Fibroblast of skin of abdomen (primary cell): ENCODE measurements at places on chromosomes 3 and 15.

DNA sequence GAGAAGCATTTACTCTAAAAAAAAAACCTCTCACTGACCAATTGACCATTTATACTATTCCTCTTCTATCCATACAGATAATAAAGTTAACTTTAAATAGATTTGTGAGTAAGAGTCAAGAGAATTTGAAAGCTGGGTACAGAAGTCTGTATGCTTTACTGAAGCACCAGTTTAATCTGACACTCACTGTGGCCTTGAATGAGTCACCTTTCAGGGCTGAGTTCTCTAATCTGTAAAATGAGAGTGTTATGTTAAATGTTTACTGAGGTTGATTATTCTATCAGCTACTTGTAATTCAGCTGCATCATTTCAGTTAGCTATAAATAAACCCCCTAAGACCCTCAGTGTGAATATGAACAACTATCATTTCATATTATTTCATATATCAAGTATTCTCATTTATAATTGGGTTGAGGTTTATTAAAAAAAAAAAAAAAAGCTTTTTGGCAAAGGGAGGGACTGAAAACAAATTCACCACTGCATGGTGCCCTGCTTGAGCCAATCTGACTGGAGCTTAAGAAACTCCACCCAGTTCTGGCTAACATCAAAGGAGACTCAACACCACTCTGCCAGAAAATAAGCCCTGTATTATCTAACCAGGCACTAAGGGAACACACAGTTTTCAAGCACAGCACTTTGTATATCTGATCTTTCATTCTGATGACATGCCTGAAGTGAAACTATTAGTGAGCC lies 2.8 kb downstream of the MAP4 start:
- DNase-seq, result peak; percentile 69

GRCh38 chr3:11757929-11758328 lies 88.8 kb downstream of the TAMM41 start:
- DNase-seq, result no peak

- DNase-seq, result peak; percentile 66
Observed at GRCh38 chr3:9778143-9779074, 8.7 kb upstream of the CAMK1 start.

- DNase-seq, result no peak
Observed at GRCh38 chr15:78360958-78361718, 21.0 kb downstream of the CRABP1 start.

DNA sequence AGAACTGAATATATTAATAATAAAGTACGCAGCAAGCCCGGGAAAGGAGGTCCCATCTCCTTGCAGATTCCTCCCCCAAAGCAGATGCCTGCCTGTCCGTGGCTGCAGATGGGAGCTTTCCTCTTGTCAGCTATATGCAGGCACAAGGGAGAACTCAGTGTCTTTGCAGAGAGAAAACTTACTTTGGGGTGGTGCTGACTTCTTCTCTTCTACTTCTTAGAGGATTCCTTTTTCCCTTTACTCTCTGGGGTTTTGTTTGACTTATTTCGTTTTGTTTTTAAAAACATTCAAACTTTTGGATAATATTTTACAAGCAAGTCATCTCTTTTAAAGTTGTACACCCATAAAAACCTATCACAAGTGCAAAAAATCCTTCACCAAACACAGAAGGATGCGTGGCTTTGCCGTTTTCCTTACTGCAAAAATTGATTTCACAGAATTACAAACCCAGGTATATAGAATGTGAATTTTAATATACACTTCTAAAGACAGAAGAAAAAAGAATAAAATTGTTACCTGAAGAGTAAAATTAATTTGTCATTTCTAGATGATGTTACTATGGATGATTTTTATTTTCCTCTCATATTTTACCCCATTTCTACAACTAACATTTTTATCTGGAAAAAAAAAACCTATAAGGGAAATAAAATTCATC lies 65.3 kb upstream of the IGF1R start:
- DNase-seq, result no peak

- no peak for DNase-seq
Observed at GRCh38 chr3:166685246-166685645, 694.9 kb downstream of the ZBBX start.

- no peak for DNase-seq
Observed at GRCh38 chr15:52014616-52015015, 4.4 kb upstream of the MAPK6 start.

GRCh38 chr15:70501121-70501727 lies 262.1 kb downstream of the UACA start:
- no peak for DNase-seq

DNA sequence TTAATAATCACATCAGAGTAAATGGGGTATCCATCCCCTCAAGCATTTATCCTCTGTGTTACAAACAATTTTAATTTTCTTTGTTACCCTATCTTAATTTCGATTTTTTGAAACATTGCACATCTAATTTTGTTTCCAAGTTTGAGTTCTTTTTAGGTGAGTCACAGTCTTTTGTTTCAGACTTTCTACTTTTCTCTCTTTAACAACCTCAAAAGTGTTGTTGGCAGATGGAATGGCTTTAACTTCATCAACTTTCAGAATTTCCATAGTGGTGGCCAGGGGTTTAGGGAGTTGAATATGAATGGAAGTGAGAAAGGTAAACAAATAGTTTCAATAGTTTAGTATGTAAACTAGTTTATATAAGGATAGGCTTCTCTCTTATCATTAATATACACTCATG lies 223.0 kb upstream of the MLF1 start:
- DNase-seq, result peak; percentile 12

GRCh38 chr3:100029689-100030088 lies 84.6 kb downstream of the FILIP1L start:
- DNase-seq, result no peak

GRCh38 chr15:96345560-96346399 lies 15.3 kb downstream of the NR2F2 start:
- peak; percentile 75 for DNase-seq

DNA sequence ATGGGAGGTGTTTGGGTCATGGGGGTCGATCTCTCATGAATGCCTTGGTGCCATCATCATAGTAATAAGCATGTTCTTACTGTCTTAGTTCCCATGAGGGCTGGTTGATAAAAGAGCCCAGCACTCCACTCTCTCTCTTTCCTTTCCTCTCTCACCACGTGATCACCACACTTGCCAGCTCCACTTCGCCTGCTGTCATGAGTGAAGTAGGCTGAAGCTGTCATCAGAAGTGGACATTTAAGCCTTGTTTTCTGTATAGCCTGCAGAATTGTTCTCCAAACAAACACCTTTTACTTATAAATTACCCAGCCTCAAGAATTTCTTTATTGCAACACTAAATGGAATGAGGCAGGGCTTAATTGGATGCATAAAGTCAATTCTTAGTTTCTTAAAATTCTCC lies 6.1 kb downstream of the OR5H1 start:
- no peak for DNase-seq

DNA sequence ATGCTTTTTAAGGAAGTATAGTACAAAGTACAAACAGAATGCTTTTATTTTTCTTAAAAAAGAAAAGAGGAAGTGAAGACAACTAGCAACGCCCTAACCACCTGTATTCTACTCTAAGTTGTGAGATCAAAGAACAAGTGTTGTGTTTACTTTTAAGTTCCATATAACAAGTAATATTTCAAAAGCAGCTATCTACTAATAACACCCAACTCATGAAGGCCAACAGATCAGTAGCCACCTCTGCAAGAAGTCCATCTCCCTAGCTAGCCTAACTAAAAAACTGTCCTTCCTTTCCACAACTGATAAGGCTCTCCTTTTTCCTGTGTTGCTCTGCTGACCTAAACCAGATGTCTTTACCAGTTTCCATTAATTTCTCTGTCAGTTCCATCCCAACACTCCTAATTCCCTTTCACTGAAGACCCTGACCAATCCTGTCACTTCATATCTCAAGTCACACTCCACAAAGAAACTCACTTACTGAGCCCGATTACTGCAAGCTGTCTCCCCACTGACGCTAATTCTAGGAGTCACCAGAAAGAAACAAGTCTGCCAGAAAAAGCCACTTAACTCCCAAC lies 26.9 kb downstream of the PHC3 start:
- no peak for DNase-seq

DNA sequence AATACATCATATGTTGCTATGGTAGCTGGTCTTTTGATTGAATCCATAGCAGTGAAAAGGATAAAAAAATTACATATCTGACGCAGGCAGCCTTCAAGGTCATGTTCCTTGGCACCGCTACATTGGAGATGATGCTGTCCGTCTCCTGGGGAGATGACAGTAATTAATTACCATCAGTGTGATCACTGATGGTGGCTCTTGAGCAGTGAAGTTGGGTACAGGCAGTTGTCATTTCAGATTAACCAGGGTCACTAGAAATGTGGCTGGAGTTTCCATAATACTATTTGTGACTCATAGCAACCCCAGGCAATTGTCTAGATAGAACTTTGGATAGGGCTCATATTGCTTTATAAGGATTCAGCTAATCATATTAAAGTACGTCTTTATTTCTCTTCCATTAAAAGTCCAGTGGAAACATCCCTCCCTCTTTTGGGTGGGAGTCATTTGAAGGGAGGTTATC lies 136.3 kb downstream of the THSD4 start:
- DNase-seq, result no peak

DNA sequence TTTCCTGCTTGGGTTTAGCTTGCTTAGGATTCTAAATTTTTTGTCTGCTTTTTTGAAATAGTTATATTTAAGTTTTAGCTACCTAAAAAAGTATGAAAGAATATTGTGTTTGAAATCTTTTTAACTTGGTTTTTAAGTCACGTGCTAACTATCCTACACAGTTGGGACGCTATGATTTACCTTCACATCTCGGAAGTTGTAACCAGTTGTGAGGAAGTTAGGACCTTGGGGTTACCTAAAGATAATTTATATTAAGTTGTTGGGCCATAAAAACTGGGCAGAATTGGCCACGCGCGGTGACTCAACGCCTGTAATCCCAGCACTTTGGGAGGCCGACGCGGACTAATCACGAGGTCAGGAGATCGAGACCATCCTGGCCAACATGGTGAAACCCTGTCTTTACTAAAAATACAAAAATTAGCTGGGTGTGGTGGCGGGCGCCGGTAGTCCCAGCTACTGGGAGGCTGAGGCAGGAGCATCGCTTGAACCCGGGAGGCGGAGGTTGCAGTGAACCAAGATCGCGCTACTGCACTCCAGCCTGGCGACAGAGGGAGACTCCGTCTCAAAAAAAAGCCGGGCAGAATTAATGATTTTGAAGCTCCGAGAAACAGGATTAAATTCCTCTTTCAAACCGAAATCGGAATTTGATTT lies 1.0 kb downstream of the ZFAND6 start:
- DNase-seq, result peak; percentile 32

- peak; percentile 7 for DNase-seq
Observed at GRCh38 chr3:133106169-133106568, 68.0 kb downstream of the TMEM108 start.

DNA sequence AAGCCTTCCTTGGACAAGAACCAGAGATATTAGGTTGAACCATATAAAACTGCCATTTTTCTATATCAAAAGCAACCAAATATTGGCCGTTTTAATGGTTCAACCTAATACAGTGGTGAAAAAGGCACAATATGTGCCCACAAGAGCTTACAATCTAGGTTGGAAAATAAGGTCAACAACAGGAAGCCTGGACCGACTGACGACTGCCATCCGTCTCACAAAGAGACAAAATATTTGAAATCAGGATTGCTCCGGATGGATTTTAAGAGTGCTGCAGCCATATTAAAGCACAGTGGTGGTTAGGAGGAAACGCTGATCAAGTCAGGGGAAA lies 1.4 kb downstream of the AHSG start:
- DNase-seq, result no peak

DNA sequence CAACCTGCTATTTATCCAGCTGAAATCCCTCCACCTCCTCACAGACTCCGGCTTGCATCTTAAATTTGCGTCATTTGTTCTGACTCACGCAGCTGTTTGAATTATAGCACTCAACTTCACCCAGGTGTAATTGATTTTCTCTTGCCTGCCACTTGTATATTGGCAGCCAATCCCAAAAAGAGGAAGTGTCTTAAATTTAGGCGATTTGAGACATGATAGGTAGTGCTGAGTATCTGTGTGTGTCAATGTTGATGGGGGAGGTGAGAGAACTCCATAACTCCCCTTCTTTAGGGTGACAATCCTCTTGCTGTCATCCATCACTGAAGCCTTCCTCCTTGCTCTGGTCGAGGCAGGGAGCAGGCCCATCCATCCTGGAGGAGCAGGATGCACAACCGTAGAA lies 77.2 kb upstream of the TPRG1 start:
- no peak for DNase-seq

DNA sequence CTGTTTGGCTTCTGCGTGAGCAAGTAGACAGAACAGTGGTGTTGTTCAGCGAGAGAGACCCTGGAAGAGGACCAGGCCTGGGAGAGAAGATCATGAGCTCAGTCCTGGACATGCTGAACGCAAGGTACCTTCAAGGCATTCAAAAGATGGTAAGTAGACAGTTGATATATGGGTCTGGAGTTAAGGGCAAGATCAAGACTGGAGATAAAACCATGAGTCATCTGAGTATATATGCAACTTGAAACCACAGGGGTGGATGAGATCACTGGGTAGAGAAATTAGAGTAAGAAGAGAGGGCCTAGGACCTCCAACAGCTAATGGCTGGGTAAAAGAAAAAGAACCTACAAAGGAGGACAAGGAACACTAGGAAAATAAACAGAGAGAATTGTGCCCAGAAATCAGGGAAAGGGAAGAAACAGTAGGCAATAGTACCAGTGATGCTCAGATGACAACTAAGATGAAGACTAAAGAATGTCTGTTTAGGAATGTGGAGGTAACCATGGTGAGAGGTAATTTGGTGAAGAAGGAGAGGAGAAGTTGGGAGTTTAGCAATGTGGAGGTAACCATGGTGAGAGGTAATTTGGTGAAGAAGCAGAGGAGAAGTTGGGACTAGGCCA lies 343.2 kb upstream of the ADAMTS9 start:
- peak; percentile 95 for DNase-seq

DNA sequence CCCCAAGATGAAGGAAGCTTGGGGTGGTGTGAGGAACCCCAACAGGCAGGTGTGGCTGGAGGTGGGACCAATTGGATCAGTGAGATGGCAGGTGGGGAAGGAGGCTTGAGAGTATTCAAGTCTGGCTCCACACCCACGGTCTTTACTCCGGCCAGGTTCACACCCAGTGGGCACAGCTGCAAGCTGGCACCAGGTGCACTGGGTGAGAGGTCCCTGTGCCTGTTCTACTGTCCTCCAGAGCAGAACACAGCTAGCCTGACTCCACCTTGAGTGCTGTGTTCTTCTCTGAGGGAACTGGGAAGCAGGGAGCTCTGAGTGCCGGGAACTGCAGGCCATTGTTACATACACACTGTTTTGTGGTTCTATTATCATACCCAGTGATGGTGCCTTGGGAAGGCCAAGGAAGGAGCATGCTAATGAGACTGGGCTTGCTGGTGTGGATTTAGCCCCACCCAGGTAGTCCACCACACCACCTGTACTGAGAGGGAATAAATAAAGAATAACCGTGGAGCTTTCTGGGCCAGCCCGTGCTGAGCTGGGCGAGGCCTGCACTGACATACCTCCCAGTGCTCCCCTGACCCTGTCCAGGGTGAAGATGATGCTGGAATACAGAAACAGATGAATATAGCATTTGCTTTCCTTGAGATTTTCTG lies 93.4 kb downstream of the ABHD5 start:
- DNase-seq, result no peak
